ENCODE measurements at places on chromosomes 3 and 15.

- DNase-seq: no peak
These were observed 4.4 kb downstream of the CLDN11 start for GRCh38 chr3:170423001-170423615.

DNA sequence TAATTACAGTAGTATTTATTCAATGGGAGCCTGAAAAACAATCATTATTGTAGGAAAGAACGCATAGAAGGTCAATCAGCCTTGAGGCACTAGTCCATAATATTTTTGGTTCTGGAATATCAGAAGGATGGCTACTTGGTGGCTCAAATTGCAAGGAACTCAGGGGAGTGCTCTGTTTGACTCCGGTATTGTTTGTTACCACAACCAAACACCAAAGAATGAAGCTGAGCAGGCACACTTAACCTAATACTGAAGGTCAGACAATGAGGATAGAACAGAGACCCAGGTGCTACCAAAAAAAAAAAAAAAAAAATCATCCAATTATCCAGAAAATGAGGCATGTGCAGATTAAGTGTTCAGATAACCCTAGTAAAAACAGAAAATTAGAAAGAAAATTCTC is 11.1 kb upstream of the SATB1 start:
- DNase-seq: no peak

- DNase-seq: no peak
These were observed 301.4 kb downstream of the PTPRG start for GRCh38 chr3:61862614-61863289.

DNA sequence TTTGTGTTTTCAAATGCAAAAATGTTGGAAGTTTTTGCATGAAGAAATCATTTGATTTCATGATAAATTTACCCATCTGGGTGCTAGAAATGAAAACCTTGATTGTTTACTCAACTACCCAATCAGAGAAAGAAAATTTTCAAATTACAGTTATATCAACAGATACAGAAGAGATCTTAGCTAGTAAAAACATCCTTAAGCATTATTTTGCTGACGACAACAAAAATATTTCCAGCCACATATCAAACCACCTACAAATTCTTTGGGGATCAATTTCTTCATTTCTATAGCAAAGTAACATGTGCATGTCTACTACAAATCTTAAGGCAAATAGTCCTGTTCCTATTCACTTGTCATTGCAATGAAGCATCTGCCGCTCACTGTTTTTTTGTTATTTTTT is 530.3 kb downstream of the ZIC1 start:
- no peak for DNase-seq

- DNase-seq: no peak
These were observed 114.7 kb upstream of the SLC24A5 start for GRCh38 chr15:48006031-48006511.

GRCh38 chr3:186042036-186042435 is 66.9 kb downstream of the ETV5 start:
- no peak for DNase-seq

All from NCI-H446 (cell line).